Muscle of leg (tissue), 16 donors: ENCODE measurements at places on chromosomes 12 and 14. TPM values are rescaled to one million over a fixed set of nuclear protein-coding genes. Genes with fewer than 3 reads are reported as not detected.
A peak's percentile ranks its signal among the peaks of the same experiment; 100 is the strongest.

Gene SCN8A
- total RNA-seq = 0.35 TPM

DNA sequence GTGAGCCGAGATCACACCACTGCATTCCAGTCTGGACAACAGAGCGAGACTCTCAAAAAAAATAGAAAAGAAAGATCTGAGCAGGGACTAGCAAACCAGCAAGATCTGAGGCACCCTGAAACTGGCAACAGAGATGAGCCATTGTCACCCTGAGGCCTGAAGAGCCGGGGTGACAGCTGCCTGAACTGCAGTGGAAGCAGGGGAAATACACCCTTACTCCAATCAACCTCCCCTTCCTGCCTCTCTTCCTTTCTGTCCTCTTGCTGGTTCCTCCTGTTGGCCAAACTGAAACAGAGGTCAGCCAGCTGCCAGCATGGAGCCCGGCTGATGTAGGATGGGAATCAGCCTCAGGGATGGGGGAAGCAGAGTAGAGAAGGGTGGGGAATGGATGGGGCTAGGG lies 192.0 kb downstream of the CHST11 start:
- H3K4me1 ChIP-seq = peaks cover 5% of the 10 kb centered on the region
- DNase-seq = no peak
- peaks cover 2% of the 10 kb centered on the region for H3K27me3 ChIP-seq

DNA sequence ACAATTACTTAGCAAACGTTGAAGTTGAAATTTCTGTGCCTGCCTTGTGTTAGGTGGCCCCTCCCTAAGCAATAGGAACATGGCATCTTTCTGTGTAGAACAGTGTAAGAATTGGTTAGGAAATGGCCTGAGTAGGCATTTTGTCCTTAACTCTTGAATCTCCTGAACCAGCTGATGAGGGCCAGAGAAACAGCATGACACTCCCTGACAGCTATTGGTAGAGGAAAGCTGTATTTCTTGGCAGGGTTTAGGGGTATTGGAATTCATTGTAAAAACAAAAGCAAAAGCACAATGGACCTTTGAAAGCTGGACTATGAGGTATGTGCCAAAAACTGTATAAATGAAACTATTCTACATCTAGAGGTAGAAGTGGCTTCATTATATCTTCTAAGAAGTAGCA lies 40.6 kb upstream of the LRTM2 start:
- H3K36me3 ChIP-seq = peaks cover 10% of the 10 kb centered on the region
- no peak overlapping the region for H3K4me3 ChIP-seq
- no peaks in the 10 kb centered on the region for H3K4me1 ChIP-seq
- H3K27me3 ChIP-seq = no peaks in the 10 kb centered on the region
- no peak for DNase-seq

Gene FGD6
- total RNA-seq = 7.6 TPM

- H3K36me3 ChIP-seq = no peaks in the 10 kb centered on the region
- H3K4me1 ChIP-seq = no peaks in the 10 kb centered on the region
- no peak overlapping the region for H3K27ac ChIP-seq
- H3K27me3 ChIP-seq = peaks cover 38% of the 10 kb centered on the region
Observed at GRCh38 chr12:113062502-113063395, 6.2 kb downstream of the DTX1 start.

DNA sequence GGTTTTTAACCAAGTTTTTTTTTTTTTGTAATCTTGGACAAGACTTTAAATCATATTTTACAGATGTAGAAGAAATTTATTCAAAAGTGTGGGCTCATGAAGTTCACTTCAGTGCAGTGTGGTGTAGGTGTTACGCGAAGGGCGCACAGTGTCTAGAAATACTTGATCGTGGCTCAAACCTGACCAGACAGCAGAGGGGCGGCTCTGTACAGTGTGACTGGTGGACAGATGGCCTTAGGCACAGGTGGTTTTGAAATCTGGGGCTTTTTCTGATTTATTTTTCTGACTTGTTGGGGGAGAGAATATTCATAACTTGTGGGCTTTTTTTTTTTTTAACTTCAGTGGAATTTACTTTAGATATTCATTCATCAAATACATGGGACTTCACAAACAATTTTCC lies 179.2 kb downstream of the PELI2 start:
- H3K27me3 ChIP-seq = no peaks in the 10 kb centered on the region
- no peak for DNase-seq
- H3K4me3 ChIP-seq = no peak overlapping the region
- peaks cover 2% of the 10 kb centered on the region for H3K4me1 ChIP-seq

GRCh38 chr12:45966486-45966885 lies 23.9 kb downstream of the SCAF11 start:
- no peak overlapping the region for H3K27ac ChIP-seq
- peak; percentile 77 for DNase-seq
- H3K4me3 ChIP-seq = no peak overlapping the region
- H3K4me1 ChIP-seq = peaks cover 4% of the 10 kb centered on the region
- peaks cover 6% of the 10 kb centered on the region for H3K36me3 ChIP-seq

DNA sequence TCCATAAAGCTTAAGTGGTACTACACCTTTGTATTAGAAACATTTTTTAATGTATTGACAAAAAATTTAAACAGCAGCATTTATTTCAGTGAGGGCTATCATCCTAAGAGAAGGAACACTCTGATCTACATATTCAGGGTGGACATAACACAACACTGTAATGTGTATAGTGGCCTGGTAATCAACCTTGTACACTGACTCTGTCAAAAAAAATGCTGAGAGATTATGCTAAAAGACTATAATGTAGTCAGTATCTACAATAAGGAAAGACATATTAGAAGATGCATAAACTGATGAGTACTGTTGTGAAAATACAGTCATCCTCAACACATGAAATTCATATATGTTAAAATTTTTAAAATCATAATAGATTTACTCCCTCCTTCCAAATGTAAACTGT lies 68.2 kb downstream of the C2CD5 start:
- peaks cover 8% of the 10 kb centered on the region for H3K36me3 ChIP-seq
- no peaks in the 10 kb centered on the region for H3K4me1 ChIP-seq
- no peak overlapping the region for H3K4me3 ChIP-seq
- H3K27ac ChIP-seq = no peak overlapping the region
- DNase-seq = no peak

Gene MYL6
- total RNA-seq = 1,791 TPM

- H3K36me3 ChIP-seq = no peaks in the 10 kb centered on the region
- H3K4me1 ChIP-seq = no peaks in the 10 kb centered on the region
- no peak overlapping the region for H3K27ac ChIP-seq
- H3K27me3 ChIP-seq = no peaks in the 10 kb centered on the region
Observed at GRCh38 chr12:25162866-25163265, 32.1 kb downstream of the DNAI7 start.

DNA sequence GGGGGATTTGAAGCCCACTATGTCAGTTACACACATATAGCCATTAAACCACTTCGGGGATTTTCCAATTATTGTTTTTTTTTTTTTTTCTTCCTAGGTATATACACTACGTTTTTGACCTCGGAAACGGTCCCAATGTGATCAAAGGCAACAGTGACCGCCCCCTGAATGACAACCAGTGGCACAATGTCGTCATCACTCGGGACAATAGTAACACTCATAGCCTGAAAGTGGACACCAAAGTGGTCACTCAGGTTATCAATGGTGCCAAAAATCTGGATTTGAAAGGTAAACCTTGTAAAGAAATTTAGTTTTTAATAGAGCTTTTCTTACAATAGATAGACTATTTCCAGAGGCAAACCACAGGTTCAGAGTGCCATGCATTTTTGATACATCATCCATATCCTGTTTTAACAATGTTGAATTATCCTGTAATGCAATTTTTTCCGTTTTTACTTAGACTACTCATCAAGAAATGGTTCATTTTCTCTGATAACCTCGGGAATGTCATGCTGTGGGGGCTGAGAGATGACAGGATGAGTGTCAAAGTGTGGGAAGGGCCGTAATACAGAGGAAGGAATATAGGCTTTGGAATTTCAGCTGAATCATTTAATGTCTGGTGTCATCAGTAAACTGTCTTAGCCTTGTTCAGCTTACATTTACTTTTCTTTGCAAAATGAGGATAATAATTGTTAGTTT lies 797.1 kb downstream of the NRXN3 start:
- DNase-seq = no peak
- no peak overlapping the region for H3K4me3 ChIP-seq
- H3K27me3 ChIP-seq = no peaks in the 10 kb centered on the region
- no peaks in the 10 kb centered on the region for H3K4me1 ChIP-seq

Gene OR4E2
- total RNA-seq = not detected

Gene CCDC196
- not detected for total RNA-seq

Gene NGB
- not detected for total RNA-seq

- no peaks in the 10 kb centered on the region for H3K27me3 ChIP-seq
- no peak overlapping the region for H3K4me3 ChIP-seq
- DNase-seq = no peak
- no peaks in the 10 kb centered on the region for H3K4me1 ChIP-seq
- H3K27ac ChIP-seq = no peak overlapping the region
Observed at GRCh38 chr12:90833228-90833627, 121.7 kb downstream of the CCER1 start.

DNA sequence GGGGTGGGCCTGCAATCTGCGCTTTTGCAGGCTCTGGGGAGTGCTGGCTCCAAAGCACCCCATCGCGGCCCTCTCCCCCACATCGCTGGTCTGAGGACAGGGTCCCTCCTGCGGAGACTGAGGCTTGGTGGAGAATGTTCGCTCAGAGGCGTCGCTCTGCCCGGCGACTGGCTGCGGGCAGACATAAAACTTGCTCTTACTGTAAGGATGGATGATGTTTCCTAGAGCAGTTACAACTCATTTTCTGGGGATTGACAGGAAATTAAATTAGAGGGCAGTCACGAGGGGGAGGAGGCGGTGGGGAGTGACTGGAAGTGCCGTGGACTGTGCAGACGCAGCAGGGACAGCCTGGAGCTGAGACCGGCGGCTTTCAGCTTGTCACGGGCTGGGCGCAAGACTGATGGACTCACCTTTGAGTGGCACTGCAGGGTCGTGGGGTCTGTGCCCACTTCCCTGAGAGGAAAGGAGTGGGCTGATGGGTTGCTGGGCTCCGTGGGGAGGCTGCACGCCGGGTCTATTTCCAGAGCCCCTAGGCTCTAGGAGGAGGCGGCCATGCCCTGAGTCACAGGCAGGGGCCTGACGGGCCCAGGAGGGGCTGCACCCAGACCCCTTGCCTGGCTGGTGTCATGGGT lies 32.8 kb downstream of the NOC4L start:
- no peak overlapping the region for H3K4me3 ChIP-seq
- no peak overlapping the region for H3K27ac ChIP-seq
- H3K27me3 ChIP-seq = peaks cover 67% of the 10 kb centered on the region
- no peak for DNase-seq
- H3K4me1 ChIP-seq = peaks cover 11% of the 10 kb centered on the region

Gene CACNA1C
- 3.6 TPM for total RNA-seq

DNA sequence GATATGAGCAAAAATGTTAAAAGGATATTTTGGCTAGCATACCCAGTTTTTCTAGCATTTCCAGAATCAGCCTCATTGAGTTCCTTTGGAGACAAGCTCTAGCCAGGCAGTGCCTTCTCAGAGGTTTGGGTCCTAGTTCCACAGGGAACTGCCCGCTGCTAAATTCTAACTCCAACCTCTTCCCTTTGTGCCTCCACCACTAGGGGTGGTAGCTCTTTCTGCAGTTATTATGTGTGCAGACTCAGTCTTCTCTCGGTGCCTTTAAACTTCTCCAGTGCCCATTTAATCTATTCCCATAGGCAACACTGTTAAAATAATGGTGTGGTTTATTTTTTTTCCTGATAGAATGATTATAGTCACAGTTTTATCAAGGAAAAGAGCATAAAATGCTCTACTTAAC lies 21.5 kb upstream of the SLC25A3 start:
- no peaks in the 10 kb centered on the region for H3K4me1 ChIP-seq
- no peaks in the 10 kb centered on the region for H3K27me3 ChIP-seq
- no peak overlapping the region for H3K27ac ChIP-seq
- no peak for DNase-seq

DNA sequence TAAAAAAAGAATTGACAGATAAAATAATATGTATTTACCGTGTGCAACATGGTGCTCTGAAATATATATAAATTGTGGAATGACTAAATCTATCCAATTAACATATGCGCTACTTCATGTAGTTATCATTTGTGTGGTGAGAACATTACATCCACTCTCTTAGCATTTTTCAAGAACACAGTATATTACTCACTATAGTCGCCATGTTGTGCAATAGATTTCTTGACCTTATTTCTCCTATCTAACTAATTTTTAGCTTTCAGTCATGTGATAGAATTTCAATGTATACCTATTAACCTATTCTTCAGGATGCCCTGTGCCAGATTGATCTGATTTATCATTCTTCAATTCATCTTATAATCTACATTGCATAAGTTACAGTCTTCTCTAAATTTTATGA lies 178.6 kb downstream of the BCAT1 start:
- H3K4me1 ChIP-seq = no peaks in the 10 kb centered on the region
- H3K27me3 ChIP-seq = no peaks in the 10 kb centered on the region
- no peak for DNase-seq

Gene NINJ2
- total RNA-seq = 3.2 TPM

Gene RBP5
- total RNA-seq = 0.49 TPM

Gene OASL
- total RNA-seq = 0.09 TPM

GRCh38 chr14:81474148-81474492 lies 59.5 kb downstream of the SEL1L start:
- no peaks in the 10 kb centered on the region for H3K27me3 ChIP-seq
- no peaks in the 10 kb centered on the region for H3K4me1 ChIP-seq
- H3K36me3 ChIP-seq = peaks cover 20% of the 10 kb centered on the region
- H3K4me3 ChIP-seq = no peak overlapping the region
- no peak for DNase-seq

Gene SOX5
- 7.3 TPM for total RNA-seq

Gene DIO3
- total RNA-seq = 3.3 TPM

Gene RPL10L
- total RNA-seq = not detected

DNA sequence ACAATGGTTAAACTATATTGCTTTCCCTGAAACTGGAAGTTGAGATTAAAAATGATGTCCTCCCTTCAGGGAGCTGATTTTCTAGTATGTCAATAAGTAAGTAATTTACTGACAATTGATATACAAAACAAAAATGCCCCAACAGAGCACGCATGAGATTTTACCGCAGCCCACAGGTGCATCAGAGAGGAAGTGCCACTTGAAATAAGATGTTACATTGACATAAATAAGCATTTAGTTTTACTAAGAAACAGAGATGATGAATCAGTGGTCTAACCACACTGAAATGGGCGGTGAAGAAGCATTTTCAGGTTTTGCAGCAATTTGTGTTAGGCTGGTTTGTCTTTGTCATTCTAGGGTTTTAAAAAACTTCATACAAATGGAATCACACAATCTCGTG lies 8.8 kb upstream of the CLECL1 start:
- H3K4me1 ChIP-seq = no peaks in the 10 kb centered on the region
- DNase-seq = no peak
- no peak overlapping the region for H3K4me3 ChIP-seq

- DNase-seq = peak; percentile 46
- H3K4me3 ChIP-seq = no peak overlapping the region
- H3K27me3 ChIP-seq = peaks cover 27% of the 10 kb centered on the region
- H3K27ac ChIP-seq = no peak overlapping the region
- H3K36me3 ChIP-seq = no peaks in the 10 kb centered on the region
Observed at GRCh38 chr12:2354151-2354991, 301.6 kb downstream of the CACNA1C start.

DNA sequence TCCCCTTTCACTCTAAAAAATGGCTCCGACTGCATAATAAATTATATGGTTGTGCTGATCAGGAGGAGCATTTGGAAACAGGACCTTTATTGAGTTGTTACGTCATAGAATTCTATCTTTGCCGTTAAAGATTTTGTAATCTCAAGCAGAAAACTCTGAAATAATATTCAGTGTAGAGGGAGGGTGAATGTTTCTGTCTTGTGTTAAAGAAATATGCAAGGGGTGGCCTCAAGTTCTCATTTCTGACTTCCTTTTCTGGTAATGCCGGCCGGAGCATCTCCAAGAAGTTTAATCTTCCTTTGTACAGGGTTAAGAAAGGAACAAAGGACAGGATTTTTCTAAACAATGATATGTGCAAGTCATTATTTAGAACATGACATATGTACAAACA lies 165.1 kb downstream of the SLC38A4 start:
- H3K27ac ChIP-seq = peak overlapping the region; percentile 36
- H3K27me3 ChIP-seq = no peaks in the 10 kb centered on the region
- DNase-seq = no peak
- no peak overlapping the region for H3K4me3 ChIP-seq
